Spinal cord (tissue), 10 donors: ENCODE measurements at places on chromosomes 7 and 10.

DNA sequence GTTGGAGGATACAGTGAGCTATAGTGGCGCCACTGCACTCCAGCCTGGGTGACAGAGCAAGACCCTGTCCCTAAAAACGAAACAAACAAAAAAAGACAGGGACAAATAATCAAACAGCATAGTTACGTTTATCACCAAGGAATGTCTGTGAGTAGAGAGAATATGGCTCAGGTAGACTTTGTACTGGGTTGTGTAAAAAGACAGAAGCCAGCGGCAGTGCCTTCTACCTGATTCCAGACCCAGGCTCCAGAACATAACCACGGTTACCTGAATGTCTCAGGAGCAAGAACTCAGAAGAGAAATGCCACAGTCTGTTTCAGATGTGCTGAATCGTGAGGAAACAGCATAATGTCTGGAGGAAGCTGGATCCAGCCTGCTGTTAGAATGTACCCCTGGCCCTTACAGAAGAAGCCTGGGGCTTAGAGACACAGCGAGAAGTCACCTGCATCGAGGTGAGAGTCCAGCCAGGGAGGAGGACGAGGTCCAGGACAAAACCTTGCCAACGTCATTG is 60.9 kb upstream of the KAT6B start:
- no peaks in the 10 kb centered on the region for H3K4me1 ChIP-seq
- no peak for DNase-seq
- no peak overlapping the region for H3K27ac ChIP-seq

- DNase-seq: no peak
- H3K4me3 ChIP-seq: no peak overlapping the region
- H3K27me3 ChIP-seq: no peaks in the 10 kb centered on the region
- H3K4me1 ChIP-seq: no peaks in the 10 kb centered on the region
- H3K36me3 ChIP-seq: no peaks in the 10 kb centered on the region
Measured at GRCh38 chr10:106506526-106507283, 657.8 kb downstream of the SORCS1 start.

DNA sequence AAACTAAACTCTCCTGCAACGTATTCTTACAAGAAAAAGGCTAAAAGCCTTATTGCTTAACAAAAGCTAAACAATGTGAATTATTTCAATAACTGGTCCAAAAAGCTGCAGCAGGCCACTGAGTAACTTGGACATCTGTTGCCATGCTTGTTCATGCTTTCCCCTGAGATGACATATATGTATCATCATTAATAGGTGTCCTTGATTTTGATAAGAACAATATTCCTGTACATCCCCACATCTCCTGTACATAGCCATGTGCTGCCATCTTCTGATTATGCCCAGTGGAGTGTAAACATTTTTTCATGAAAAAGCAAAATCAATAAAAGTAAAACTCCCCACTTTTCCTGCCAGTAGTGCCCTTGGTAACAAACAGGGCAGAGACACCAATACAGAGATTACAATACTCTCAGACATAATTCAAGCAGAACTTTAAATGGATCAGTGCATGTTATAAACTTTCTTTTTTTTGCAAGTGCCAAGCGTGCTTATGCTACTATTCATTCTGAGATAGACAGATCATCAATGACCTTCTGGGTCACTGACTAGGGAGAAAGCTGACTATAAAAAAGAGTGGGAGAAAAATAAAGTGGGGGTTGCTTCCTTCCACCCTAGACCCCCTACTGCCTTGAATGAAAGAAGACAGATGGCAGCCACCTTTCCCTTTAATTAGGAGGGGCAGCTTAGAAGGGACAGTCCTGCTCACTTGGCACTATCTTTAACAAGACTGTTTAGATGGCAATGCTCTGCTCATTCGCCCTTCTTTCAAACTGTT is 205.5 kb upstream of the KLF14 start:
- no peak overlapping the region for H3K27ac ChIP-seq
- H3K36me3 ChIP-seq: no peaks in the 10 kb centered on the region
- DNase-seq: no peak
- no peaks in the 10 kb centered on the region for H3K4me1 ChIP-seq
- H3K4me3 ChIP-seq: no peak overlapping the region

GRCh38 chr10:111082102-111082975 is 5.5 kb downstream of the ADRA2A start:
- H3K36me3 ChIP-seq: peaks cover 5% of the 10 kb centered on the region
- no peak for DNase-seq
- no peak overlapping the region for H3K27ac ChIP-seq

DNA sequence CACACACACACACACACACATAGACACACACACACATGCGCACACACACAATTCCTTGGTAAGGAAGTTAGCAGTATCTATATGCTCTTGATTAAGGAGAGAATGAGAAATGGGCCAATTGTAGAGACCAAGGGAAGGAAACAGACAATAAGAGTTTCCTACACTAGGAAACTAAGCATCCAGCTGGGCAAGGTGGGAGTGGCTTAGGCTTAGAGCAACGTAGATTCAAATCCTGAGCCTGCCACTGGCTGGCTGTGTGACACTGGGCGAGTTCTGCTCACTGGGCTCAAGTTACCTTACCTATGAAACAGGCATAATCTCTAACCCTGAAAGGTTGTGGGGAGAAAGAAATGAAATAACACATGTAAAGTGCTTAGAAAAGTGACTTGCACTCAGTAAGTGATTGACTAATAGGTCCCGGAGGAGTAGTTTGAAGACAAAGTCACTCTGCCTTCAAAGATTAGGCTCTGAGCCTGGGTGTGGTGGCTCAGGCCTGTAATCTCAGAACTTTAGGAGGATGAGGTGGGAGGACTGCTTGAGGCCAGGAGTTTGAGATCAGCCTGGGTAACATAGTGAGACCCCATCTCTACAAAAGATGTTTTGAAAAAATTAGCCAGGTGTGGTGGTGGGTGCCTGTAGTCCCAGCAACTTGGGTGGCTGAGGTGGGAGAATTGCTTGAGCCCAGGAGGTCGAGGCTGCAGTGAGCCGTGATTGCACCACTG is 701.4 kb downstream of the PARD3 start:
- H3K4me1 ChIP-seq: peaks cover 13% of the 10 kb centered on the region
- H3K27ac ChIP-seq: no peak overlapping the region
- peaks cover 13% of the 10 kb centered on the region for H3K36me3 ChIP-seq
- H3K4me3 ChIP-seq: no peak overlapping the region
- no peaks in the 10 kb centered on the region for H3K27me3 ChIP-seq
- no peak for DNase-seq
